ENCODE measurements at places on chromosomes 4 and X.

DNA sequence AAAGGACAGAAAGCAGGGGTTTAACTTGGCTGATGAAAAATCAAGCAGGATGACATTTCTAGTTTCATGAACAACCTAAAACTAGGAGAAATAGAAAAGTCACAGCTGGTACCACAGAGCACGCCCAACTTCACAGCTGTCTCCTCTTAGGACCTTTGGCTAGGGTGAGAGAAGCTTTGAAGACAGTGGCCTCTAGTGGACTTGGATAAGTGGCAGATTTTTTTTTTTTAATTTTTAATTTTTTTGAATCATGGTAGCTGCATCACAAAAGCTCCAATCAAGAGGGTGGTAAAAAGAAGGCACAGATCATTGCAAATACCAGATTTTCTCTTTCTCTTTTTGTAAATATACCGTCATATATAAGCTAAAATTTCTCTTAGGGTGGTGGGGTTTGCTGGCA, 20.2 kb upstream of the MAP3K15 start:
- DNase-seq, result peak; percentile 58

DNA sequence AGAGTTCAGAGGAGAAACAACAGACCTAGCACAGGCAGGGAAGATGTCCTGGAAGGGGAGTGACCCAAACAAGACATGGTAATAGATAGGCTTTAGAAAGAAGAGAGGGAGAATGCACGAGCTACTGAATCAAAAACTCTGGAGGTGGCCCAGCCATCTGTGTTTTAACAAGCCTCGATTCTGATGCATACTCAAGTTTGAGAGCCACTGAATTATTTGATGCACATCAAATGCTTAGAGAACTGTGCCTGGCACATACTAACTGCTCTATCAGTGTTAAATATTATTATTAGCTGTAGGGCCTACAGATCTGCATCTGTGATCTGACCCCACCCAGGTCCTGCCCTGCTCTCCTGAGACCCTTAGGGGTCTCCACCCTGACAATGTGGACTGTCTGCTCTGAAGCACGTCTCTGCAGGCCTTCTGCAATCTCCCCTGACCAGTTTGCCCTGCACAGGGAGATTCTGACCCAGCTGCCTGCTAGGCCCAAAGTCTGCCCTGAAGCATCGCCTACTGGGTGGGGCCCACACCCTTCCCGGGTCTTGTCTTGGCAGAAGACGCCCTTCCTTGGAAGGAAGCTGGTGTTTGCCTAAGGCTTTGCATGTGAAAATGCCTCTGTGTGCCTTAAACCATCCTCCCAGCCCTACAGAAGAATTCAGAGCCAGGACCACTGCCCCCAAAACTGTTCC, 201.5 kb upstream of the KLF3 start:
- no peak for DNase-seq

- DNase-seq, result peak; percentile 81
Measured at GRCh38 chrX:40539214-40540142, 41.3 kb upstream of the ATP6AP2 start.

DNA sequence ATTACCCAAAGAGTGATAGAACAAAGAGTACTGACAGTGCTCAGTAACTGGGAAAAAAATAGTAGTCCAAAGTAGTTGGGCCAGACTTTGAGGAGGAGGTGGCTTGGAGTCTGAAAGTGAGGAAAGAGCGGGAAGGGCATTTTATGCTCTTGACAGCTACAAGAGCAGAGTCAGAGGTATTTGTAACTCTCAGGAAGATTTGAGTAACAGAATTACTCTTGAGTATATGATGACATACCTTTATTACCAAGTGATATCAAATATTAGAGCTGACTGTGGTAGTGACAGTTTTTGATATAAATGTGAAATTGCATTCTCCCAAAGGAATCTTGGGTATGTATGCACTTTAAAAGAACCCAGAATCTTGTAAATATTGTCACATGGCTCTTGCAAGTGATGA, 2.2 kb downstream of the SLAIN2 start:
- no peak for DNase-seq

- peak; percentile 28 for DNase-seq
Measured at GRCh38 chr4:7964890-7965662, 25.4 kb upstream of the AFAP1 start.

GRCh38 chr4:72388521-72388920, 180.5 kb downstream of the ADAMTS3 start:
- DNase-seq, result no peak

DNA sequence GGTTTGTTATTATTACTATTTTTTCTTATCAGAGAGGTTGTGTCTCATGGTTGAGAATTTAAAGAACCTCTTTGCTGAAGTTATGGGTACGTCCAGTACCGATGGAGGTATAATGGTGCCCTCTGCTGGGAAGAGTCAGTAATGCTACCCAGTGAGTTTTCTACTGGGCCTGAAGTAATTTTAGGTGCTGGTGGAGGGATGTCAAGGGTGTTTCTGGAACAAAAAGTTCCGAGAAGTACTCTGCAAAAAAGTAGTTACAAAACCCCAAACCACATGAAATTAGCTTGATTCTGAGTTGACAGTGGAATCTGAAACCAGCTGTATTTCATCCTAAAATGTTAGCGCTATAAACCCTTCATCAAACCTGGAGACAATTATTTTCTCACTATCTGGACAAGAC, 102.5 kb upstream of the MID1 start:
- DNase-seq, result peak; percentile 59

DNA sequence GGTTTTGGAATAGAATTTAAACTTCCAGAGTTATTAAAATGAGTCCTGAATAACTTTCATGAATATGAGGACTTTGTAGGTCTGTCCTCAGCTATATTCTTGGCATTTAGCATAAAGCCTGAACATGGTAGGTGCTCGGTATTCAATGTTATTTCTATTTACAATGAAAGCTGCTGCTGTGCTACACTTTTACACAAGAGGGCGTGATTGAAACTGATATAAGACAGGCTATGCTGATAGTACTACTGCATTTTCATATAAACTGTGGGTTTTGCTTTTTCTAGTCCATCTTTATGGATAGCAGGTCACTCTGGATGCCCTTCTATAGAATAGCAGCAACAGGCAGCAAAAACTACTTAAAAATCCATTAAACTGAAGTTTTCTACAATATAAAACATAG, 12.3 kb upstream of the GNPDA2 start:
- peak; percentile 11 for DNase-seq

DNA sequence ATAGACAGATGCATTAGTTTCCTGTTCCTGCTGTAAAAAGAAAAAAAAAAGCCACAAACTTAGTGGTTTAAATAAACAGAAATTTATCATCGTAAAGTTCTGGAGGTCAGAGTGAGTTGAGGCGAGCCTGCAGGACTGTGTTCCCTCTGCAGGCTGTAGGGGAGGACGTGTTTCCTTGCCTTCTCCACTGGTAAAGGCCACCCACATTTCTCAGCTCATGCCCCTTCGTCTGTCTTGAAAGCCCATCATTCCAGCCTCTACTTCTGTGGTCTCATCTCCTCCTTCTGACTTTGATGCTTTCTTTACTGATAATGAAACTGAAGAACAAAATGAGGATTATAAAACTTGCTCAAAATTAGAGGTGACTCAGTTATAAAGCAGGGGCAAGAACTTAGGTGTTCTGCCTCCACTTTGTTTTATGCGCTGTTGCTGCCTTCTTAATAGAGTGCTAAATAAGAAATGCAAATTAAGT, 143.0 kb downstream of the STIM2 start:
- peak; percentile 10 for DNase-seq

DNA sequence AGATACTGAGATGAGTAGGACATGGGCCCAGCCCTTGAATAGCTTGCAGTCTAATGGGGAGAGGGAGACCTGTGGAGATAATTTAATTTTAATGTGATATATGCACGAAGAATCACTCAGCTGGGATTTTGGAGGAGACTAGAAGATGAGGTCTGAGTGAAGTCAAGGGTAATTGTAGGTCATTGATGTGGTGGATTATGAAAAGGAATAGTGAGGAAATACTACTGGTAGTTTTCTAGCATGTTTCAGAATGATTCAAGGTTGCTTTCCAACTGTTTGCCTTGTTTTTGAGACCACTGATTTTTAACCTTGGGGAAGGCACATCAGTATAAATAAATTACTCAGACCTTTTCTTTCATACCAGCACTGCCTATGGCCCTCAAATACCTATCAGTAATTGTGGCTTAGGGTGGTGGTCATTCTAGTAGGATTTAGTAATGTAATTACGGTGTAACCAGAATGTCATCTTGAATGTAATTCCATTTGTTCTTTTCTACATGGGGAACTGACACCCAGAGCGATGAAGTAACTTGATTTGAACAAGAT, 25.6 kb downstream of the PTTG2 start:
- DNase-seq, result no peak

DNA sequence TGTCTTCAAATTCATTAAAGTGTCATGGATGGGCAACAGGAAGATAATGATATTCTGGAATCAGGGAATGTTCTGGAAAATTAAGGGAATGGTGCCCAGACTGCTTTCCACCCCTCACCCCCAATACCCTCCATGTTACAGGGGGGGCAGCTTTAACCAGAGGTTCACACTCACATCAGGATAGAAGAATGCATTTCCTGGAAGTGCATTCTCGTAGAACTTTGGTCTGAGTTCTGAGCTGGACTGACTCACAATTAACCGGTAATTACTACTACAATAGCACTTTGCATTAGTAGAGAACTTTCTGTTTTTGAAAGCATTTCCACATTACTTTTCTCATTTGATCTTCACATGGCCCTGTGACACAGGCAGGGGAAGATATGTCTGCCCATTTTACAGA, 52.5 kb upstream of the SHISA3 start:
- no peak for DNase-seq

GRCh38 chrX:71622576-71623450, 4.5 kb upstream of the CXCR3 start:
- peak; percentile 86 for DNase-seq

- DNase-seq, result no peak
Measured at GRCh38 chr4:162891788-162892707, 274.6 kb downstream of the NAF1 start.

DNA sequence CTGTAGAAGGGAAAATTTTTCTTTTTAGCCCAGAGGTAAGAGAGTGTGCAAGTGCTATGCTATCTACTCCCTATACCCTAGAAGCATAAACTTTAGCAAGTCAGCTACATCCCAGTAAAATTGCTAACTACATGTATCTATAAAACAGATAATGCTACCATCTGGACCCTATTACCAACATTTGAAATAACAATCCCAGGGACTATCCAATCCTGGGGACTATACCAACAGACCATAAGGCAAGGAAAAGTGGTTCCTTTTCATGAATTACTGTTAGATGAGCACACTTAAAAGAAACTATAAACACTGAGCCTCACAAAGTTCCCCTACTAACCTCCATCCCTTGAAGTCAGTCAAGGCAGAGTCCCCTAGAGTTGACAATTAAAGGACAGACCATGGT, 213.6 kb upstream of the VEGFC start:
- no peak for DNase-seq

GRCh38 chrX:45009371-45010000, 136.5 kb downstream of the KDM6A start:
- DNase-seq, result peak; percentile 21

DNA sequence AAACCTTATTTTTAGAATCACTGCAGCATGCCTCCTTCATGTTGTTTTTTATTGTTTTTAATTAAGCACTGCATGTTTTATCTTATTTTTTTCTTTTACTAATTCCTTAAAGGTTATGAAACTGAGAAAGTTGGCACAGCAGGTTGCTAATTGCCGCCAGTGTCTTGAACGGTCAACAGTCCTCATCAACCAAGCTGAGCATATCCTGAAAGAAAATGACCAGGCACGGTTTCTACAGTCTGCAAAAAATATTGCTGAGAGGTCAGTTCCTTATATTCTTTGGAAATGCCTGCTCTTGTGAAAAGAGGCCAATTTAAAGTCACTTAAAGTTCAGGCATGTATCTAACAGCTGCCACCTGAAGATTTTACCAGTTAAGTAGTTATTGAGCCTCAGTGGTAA, 76.8 kb downstream of the TEX13B start:
- no peak for DNase-seq

DNA sequence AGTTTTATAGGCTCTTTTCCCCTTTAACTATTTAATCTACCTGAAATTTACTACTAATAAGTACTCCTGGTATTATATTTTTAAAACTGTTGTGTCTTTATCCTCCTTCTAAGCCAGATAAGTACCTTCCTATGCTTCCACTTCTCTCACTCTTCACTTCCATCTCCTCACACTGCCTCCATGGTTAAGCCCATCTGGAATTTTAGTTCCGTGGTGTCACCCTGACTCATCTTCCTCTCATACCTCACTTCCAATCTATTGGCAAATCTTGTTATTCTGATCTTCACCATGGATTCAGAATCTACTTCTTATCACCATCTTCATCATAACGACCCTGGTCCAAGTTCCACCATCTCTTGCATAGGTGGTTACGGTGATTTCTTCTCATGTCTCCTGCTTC, 32.7 kb upstream of the DAPP1 start:
- DNase-seq, result no peak

DNA sequence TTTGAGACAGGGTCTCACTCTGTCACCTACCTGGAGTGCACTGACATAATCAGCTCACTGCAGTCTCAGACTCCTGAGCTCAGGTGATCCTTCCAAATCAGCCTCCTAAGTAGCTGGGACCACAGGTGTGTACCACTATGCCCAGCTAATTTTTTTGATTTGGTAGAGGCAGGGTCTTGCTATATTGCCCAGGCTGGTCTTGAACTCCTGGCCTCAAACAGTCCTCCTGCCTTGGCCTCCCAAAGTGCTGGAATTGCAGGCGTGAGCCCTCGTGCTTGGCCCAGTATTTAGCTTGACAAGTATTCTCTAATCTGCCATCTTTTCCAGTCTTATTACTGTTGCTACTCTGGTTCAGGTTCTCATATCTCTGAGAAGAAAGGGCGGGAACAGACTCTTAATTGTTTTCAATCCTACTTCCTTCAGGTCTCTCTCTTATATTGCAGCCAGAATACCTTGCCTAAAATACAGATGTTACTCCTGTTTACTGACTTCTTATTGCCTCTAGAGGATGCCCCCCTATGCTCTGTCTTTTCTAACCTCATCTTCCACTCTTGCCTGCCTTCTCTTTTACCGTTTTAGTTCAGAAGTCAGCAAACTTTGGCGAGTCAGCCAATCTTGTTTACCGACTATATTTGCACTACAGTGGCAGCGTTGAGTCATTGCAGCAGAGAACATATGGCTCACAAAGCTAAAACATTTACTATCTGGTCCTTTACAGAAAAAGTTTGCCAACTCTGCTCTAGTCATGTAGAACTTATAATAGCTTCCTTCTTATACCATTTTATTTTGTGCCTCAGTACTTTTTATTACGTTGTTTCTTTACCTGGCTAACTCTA, 19.0 kb downstream of the MRPL1 start:
- DNase-seq, result no peak

- DNase-seq, result no peak
Measured at GRCh38 chrX:48467281-48467761, 2.7 kb downstream of the SLC38A5 start.

DNA sequence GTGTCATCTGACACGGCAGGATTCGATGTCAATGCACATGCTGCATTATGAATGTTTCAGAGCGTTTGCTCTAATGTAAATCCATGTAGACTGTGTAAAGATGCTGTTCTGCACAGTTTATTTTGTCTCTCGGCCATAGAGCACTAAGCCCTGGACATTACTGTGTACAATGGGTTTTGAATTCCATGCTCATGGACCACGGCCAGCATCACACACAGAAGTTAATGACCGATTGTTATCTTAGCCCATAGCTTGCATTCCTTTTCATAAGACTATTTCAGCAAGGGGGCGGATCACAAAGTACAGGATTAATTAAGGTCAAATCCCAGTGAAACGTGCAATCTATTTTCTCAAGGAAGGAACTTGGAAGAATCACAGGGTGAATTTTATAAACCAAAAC, 286.1 kb upstream of the TENM3 start:
- peak; percentile 69 for DNase-seq
